ENCODE measurements at places on chromosomes 6 and 20.

DNA sequence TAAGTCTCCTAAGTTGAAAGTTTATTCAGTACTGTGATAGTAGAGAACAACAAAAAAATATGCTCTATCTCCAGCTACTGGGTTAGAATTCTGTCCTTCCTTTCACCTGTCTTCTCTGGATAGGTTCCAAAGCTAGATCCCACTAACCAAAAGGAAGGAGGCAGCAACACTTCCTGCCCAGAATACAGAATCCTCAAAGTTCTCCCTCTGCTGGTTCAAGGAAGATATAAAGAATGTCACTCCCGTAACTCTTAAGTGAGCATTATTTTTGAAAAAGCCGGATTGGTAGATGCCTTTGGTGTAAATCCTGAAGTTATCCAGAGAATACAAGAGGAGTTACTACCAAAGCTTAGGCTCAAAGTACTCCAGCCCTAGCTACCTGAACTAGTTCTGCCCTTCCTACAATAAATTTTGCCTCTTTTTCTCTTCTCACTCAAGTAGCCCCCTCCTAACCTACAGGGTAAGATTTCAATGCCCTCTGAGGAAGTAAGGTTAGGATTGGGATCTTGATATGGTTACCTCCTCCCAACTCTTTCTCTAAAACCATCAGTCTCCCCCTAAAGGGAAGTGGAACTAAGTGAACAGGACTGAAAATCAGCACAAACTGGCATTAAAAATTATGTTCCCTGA lies 26.0 kb upstream of the CRIP3 start:
- H3K36me3 ChIP-seq, result peaks cover 34% of the 10 kb centered on the region
- no peak overlapping the region for H3K27ac ChIP-seq
- no peaks in the 10 kb centered on the region for H3K27me3 ChIP-seq
- H3K4me3 ChIP-seq, result no peak overlapping the region
- no peaks in the 10 kb centered on the region for H3K4me1 ChIP-seq
- DNase-seq, result peak; percentile 38

GRCh38 chr6:2817903-2818443 lies 23.7 kb downstream of the SERPINB1 start:
- no peaks in the 10 kb centered on the region for H3K4me1 ChIP-seq
- H3K36me3 ChIP-seq, result no peaks in the 10 kb centered on the region
- H3K27me3 ChIP-seq, result no peaks in the 10 kb centered on the region
- no peak overlapping the region for H3K27ac ChIP-seq
- H3K4me3 ChIP-seq, result no peak overlapping the region

- H3K27me3 ChIP-seq, result no peaks in the 10 kb centered on the region
- DNase-seq, result no peak
- no peaks in the 10 kb centered on the region for H3K36me3 ChIP-seq
- no peak overlapping the region for H3K4me3 ChIP-seq
Measured at GRCh38 chr6:142985281-142985680, 40.3 kb upstream of the HIVEP2 start.

- no peaks in the 10 kb centered on the region for H3K36me3 ChIP-seq
- H3K4me1 ChIP-seq, result no peaks in the 10 kb centered on the region
- DNase-seq, result no peak
Measured at GRCh38 chr6:22108199-22108598, 188.6 kb downstream of the PRL start.

DNA sequence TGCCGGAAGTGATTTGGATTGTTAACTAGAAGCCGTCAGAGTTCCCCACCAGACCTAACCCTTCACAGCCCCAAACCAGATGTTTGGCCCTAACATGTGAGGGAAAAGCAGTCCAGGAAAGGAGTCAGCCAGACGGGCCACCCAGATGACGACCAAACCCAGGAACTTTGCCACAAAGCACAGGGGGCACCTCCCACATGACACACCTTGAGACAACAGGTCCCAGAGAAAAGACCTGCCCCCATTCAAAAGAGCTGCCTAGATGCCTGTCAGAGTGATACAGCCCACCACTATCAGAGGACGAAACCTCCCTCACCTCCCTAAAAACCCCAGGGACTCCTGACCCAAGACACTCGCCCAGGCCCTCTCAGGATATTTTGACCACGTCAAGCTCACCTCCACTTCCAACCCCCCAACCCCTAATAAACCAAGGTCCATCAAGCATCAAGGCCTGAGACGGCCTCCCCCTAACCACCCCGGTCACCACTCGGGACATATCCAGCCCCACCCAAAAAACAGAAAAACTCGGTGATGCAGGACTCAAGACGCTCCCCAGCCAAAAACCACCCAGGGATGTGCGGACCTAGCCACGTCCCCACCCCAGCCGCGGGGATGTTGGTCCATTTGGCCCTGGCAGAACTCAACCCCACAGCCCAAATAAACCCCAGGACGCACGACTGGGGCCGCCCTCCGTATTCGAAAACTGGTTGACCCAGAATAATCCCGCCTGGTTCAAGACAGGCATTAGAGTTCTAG lies 662 bp downstream of the ZNF343 start:
- H3K27me3 ChIP-seq, result no peaks in the 10 kb centered on the region
- no peak overlapping the region for H3K27ac ChIP-seq
- no peaks in the 10 kb centered on the region for H3K36me3 ChIP-seq
- peak overlapping the region; percentile 96 for H3K4me3 ChIP-seq
- H3K4me1 ChIP-seq, result peaks cover 5% of the 10 kb centered on the region
- DNase-seq, result no peak

DNA sequence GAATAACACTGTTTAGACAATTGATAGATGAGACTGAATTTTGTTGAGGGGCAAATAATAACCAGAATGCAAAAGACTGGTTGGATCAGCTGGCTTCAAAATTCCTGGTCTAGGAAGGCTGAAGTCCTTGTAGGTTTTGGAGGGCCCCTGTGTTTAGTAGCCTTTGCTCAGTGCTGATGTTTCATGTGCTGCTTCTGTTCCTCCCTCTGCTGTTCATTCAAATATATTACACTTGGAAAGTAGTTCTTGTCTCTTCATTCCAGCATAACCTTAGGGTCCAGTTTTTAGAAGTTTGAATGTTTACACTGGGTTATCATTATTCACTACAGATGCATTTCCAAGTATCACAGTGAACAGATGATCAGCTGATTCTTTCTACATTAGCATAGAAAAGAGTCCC lies 72.5 kb downstream of the FLRT3 start:
- no peaks in the 10 kb centered on the region for H3K27me3 ChIP-seq
- no peak overlapping the region for H3K4me3 ChIP-seq
- peaks cover 1% of the 10 kb centered on the region for H3K4me1 ChIP-seq
- no peaks in the 10 kb centered on the region for H3K36me3 ChIP-seq
- DNase-seq, result no peak

All from neuronal stem cell (in vitro differentiated cells).